ENCODE measurements at places on chromosomes 2 and 18.

DNA sequence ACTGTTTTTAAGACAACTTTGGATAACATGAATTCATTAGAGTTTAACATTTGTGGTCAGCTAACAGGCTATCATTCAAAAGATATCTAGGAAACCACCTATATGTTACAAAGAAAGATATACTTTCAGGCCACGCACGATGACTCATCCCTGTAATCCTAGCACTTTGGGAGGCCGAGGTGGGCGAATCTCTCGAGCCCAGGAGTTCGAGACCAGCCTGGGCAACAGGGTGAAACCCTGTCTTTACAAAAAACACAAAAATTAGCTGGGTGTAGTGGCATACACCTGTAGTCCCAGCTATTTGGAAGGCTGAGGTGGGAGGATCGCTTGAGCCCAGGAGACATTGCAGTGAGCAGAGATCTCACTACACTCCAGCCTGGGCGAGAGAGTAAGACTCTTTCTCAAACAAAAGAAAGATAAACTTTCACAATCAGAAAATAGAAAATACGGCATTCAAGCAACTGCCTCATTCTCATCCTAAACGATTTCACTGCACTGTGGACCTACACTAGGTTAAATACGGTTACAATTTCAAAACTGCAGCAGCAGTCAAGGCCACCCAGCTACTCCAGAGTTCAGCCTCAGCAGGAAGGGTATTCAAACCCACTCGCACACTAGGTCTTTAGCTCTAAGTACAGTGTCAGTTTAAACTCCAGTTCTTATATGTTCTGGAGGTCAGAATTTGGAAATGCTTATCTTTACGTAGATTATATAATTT is 250.0 kb upstream of the SLC39A10 start:
- no peak for DNase-seq

- peak; percentile 65 for DNase-seq
Measured at GRCh38 chr18:76349067-76349715, 145.9 kb downstream of the ZNF516 start.

DNA sequence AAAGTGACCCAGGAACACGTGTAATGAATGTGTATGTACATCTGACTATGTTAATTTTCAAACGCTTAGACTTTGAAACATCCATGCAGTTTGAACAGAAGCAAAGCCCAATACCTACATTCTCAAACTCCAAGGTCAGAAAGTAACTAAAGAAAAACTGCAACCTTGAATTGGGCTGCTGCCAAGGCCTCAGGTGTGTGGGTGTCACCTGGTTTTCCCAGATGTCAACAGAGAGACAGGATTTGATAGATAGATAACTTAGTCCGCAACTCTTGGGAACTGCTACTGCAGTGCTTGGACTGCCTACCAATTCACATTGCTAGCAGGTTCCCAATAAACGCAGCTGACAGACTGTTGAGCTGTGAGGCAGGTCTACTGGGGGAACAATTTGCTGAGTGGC is 78.7 kb upstream of the PAPOLG start:
- DNase-seq = no peak

GRCh38 chr18:6239716-6240115 is 175.0 kb downstream of the L3MBTL4 start:
- no peak for DNase-seq

DNA sequence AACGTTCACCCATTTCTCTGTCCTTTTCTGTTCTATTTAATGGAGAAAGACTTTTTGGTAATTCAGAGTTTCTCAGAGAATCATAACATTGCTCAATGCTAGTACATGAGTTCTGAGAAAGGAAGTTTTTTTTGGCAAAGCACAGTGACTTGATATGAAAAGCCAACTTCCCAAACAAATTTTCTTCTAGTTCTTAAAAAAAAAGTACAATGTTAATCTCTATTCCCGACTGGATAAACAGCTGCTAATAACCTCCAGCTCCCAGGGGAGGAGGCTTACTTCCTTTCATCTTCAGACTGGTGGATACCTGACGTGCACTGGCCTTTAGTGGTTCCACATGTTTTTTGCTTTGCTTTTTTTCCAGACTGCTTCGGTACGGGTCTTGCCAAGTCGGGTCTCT is 284.6 kb upstream of the CCDC68 start:
- no peak for DNase-seq

GRCh38 chr2:5894355-5894754 is 202.2 kb downstream of the SOX11 start:
- no peak for DNase-seq

- no peak for DNase-seq
Measured at GRCh38 chr18:77035380-77036187, 97.0 kb downstream of the MBP start.

DNA sequence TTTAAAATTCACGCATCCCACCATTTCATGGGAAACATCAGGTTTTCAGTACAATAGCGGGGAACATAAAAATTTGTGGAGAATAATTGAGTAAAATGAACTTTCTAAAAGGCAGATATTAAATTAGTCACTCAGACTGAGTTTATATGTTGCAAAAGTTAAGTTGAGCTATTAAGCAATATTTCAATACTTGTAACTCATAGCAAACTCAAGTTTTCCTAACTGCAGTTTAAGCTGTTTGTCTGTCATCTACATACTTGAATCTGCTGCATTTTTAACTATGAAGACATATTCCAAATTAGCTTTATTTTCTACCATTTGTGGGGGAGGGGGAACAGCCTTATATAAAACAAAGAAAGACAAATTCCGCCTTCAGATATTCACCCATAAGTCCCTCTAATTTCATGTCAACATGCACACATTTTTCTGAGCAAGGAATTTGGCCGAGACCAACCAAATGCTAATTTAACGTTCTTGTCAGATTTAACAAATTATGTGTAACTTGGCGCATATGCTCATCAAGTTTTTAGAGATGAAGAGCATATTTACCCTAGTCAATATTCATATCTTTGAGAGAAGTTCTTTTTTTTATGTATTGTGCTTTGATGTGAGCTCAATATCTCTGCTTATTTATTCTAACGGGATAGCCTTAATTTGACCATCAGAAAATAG is 462.9 kb downstream of the TXNL1 start:
- DNase-seq = no peak

GRCh38 chr18:22814329-22814703 is 118.8 kb upstream of the RBBP8 start:
- DNase-seq = no peak

GRCh38 chr2:96115631-96116423 is 544 bp downstream of the ADRA2B start:
- DNase-seq = no peak

GRCh38 chr2:4144731-4145130 is 441.4 kb downstream of the DCDC2C start:
- no peak for DNase-seq

- DNase-seq = no peak
Measured at GRCh38 chr18:63579616-63580015, 7.5 kb upstream of the SERPINB13 start.

DNA sequence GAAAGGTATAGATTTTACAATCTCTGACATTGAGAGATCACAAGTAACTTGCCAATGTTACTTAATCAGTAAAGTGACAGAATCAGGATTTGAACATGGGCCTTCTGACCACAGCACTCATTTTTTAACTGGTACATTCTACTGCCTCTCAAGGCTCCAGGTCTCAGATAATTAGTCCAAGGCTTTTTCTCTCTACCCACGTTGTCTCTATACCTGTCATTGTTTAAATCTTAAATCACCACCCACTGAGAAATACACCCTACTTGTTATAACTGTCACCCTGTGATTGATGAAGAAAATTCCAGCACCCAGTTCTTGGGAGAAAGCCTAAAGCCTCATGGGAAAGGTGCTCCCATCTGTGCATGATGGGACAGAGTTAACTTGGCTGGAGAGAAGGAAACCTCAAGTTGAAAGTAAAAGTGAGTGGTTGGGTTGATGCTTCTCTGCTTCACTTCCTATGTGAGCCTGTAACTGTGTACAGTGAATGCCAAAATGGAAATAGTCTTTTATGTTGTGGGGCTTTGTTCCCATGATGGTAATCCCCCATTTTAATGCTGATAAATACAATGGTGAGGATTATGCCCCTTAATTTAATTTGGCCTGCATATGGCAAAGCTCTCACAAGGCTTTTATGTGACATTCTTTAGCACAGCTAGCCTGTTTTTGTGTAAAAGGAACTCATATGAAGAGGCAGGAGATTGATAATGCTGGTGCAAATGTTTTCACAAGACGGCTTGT is 190.1 kb upstream of the SP5 start:
- no peak for DNase-seq

GRCh38 chr2:66583881-66584280 is 149.0 kb downstream of the MEIS1 start:
- DNase-seq = no peak

- no peak for DNase-seq
Measured at GRCh38 chr2:85907671-85908157, 18.9 kb upstream of the ST3GAL5 start.

DNA sequence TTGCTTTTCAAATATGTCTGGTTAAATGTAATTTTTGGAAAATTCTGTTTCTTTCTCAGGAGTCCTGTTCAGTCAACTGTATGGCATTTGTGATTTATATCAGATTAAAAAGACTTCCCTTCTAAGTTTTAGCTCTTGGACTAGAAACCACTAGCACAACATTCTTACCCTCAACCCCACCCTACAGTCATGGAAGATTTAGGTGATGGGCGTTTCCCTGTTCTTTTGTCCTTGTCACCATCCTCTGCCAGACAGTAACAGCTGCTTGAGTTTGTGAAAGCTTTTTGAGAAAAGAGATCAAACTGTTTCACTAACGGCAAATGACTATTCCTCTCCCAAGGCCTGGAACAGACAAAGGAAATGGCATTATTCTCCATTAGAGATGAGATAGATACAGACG is 31.8 kb downstream of the SERPINB5 start:
- DNase-seq = no peak

- DNase-seq = no peak
Measured at GRCh38 chr2:47129191-47129706, 25.9 kb downstream of the STPG4 start.

GRCh38 chr2:30224151-30224550 is 7.2 kb upstream of the LBH start:
- DNase-seq = no peak

GRCh38 chr2:203707530-203707929 is 1.1 kb downstream of the CD28 start:
- DNase-seq = peak; percentile 40

DNA sequence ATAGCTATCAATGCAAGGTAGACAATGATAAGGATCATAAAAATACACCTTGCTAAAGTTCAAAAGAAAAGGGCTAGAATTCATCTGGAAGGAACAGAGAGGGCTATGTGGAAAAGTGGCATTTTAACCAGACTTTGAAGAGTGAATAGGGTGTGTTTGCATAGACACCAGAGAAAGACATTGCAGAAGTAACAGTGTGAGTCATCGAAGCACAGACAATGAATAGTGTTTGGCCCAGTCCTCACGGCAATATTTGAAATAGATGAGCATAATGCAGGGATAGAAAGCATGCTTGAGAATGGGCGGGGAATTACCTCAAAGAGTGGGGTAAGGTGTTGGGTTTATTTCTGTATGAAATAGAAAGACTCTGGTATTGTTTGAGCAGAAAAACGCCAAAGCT is 24.2 kb downstream of the MYT1L start:
- DNase-seq = no peak

DNA sequence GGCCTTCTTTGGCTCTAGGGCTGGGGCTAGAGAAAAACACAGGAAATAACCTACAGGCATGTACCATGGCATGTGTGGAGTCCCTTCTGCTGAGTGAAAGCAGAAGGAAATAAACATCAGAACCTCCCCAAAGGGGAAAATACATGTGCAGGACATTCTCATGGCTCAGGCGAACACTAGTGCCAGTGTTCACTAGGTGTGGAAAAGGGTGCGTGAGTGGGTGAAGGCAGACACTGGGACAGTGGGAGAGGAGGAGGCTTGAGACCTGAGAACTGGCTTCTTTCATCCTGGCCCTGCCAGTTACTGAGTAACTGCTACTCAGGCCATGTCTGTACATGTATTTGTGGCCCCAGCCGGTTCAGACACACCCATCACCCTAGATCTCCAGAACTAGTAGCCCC is 268.2 kb downstream of the PRKCE start:
- DNase-seq = no peak

GRCh38 chr2:159300586-159300985 is 14.1 kb upstream of the WDSUB1 start:
- no peak for DNase-seq

GRCh38 chr2:108593547-108594098 is 59.4 kb downstream of the LIMS1 start:
- no peak for DNase-seq

DNA sequence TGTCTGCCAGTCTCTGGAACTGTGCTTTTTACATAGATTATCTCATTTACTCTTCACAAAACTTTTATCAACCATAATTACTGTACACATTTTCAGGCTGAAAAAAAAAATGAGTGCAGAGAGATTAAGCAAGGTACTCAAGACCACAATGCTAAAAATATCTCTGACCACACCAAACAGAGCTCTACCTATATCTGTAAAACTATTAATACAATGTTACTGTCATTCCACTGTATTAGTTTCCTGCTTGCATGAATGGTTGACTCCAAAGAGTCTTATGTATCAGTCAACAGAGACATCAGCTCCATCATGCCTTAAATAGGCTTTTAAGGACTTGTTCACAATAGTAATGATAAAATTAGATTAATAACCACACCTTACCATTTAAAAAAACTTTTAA is 134.7 kb upstream of the CCDC150 start:
- DNase-seq = no peak

DNA sequence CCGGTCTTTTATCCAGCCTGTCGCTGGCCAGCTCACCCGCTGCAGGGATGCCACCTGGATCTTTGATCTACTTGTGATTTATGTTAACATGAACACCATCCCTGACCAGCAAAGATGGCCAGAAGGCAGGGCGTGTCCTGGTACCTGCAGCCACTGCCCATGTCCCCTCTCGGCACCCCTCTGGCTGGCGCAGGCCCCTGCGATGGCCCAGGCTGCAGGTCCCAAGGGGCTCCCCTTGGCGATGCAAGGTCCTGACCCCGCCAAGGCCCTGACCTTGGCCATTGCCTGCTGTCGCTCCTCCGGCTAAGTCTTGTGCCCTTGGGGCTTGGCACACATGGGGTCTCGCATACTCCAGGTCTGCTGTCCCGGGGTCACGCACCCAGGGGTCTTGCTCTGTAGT is 214.9 kb downstream of the TWIST2 start:
- no peak for DNase-seq

- no peak for DNase-seq
Measured at GRCh38 chr2:26582890-26583289, 58.3 kb downstream of the CIB4 start.

GRCh38 chr18:53950545-53950944 is 273.9 kb downstream of the MBD2 start:
- no peak for DNase-seq

DNA sequence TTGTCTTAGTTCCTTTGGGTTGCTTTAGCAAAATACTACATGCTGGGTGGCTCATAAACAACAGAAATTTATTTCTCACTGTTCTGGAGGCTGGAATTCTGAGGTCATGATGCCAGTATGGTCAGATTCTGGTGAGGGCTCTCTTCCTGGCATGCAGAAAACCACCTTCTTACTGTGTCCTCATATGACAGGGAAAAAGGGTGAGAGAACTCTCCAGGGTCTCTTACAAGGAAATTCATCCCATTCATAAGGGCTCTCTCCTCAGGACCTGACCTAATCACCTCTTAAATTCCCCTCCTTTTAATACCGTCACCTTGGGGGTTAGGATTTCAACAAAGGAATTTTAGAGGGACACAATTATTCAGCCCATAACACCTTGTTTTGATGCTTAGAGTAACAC is 243.1 kb upstream of the TNP1 start:
- DNase-seq = no peak

Data from CD4-positive, alpha-beta T cell treated with Interleukin-2 at 100 ng/mL for 4 hours (primary cell).